ENCODE measurements at places on chromosomes 12 and 14.

- H3K36me3 ChIP-seq, result no peaks in the 10 kb centered on the region
- H3K27me3 ChIP-seq, result peaks cover 11% of the 10 kb centered on the region
- no peak for DNase-seq
- H3K4me3 ChIP-seq, result no peak overlapping the region
- H3K4me1 ChIP-seq, result peaks cover 11% of the 10 kb centered on the region
- no peak overlapping the region for H3K27ac ChIP-seq
These were observed 7.1 kb downstream of the IL22 start for GRCh38 chr12:68246350-68246749.

GRCh38 chr12:47590771-47591360 is 115.0 kb downstream of the RPAP3 start:
- no peak for DNase-seq
- no peak overlapping the region for H3K4me3 ChIP-seq
- no peaks in the 10 kb centered on the region for H3K27me3 ChIP-seq

DNA sequence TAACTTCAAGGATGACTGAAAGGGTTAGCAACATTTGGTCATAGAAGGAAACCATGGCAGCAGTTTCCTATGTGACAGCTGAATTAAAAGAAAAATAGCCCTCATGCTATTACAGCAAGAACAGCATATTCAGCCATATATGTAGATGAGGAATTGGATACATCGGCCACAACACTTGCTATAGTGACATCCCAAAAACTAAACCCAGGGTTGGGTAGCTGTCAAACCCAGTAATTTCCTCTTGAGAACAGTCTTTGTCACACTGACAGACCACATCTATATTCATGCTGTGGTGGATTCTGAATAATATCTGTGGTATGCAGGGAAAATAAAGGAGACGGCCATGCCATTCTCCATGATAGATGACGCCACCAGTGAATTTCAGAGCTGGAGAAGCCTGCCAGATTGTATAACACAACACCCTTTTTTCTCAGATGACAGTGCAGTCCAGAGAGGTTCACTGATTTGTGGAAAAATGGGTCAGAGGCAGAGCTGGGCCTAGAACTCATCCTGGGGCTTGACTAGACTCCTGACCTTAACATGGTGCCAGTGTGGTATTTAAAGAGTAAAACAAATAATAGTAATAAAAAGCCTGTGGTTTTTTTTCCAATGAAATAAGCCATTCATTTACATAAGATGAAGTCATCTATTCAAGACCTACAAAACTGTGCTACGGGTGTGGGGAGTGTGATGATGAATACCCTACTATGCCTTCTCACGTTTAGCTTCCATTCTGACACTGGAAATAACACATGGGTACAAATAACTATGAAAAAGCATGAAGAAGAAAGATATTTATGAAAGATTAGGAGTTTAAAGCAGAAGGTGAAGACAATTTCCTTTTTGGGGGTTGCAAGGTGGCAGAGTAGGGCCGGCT is 32.3 kb downstream of the EFCAB11 start:
- peaks cover 15% of the 10 kb centered on the region for H3K4me1 ChIP-seq
- H3K4me3 ChIP-seq, result no peak overlapping the region
- DNase-seq, result no peak
- H3K27me3 ChIP-seq, result no peaks in the 10 kb centered on the region
- no peak overlapping the region for H3K27ac ChIP-seq

- H3K4me3 ChIP-seq, result no peak overlapping the region
- DNase-seq, result no peak
- no peaks in the 10 kb centered on the region for H3K36me3 ChIP-seq
- H3K4me1 ChIP-seq, result no peaks in the 10 kb centered on the region
These were observed 253.1 kb upstream of the PELI2 start for GRCh38 chr14:55864890-55865655.

DNA sequence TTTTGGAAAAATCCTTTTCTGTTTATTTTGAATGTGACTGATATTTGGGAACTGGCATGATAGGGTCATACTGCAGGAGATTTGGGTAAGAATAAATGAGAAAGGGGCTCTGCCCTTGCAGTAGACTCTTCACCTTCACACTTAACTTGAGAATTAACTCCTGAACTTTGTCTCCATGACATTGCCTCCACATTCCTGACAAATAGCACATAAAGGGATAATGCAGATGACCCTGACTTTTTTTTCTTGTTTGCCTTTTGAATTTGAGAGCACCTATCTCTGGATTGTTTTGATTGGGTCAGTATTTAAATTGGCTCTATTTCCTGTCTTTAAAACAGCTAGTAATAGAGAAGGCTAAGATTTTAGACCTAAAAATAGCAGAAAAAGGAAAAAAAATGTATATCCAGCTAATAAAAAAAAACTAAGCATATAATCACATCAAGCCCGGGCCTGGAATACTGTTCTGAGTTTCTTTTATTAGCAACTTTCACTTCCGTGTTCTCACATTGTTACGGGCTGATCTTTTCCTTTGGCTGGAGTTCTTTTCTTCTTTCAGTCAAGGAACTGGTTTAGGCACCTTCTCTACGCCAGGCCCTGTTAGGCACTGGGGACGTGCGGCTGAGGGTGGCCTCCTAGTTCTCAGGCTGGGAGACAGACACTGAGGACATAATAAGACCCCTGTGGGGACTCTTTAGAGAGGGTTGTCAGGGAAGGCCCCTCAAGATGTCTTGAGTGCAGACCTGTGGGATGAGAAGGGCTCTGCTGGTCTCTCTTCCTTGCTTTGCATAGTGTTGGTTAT is 53.1 kb upstream of the GNPNAT1 start:
- DNase-seq, result no peak
- H3K27me3 ChIP-seq, result no peaks in the 10 kb centered on the region
- no peak overlapping the region for H3K27ac ChIP-seq
- no peak overlapping the region for H3K4me3 ChIP-seq

All from activated naive CD8-positive, alpha-beta T cell treated with anti-CD3 and anti-CD28 coated beads, Interleukin-2, amount 50 U/mL, for 24 hours (primary cell).